ENCODE measurements at places on chromosomes 12 and 14. TPM values are rescaled to one million over a fixed set of nuclear protein-coding genes. Genes with fewer than 3 reads are reported as not detected.

GRCh38 chr14:81234278-81234677, 13.5 kb upstream of the GTF2A1 start:
- H3K27ac ChIP-seq = no peak overlapping the region
- H3K27me3 ChIP-seq = no peaks in the 10 kb centered on the region
- H3K4me3 ChIP-seq = no peak overlapping the region

The ISM2 gene
- total RNA-seq = 0.43 TPM

The ACOT4 gene
- 1.1 TPM for total RNA-seq

GRCh38 chr14:71050227-71050823, 143.1 kb downstream of the PCNX1 start:
- DNase-seq = no peak
- peaks cover 73% of the 10 kb centered on the region for H3K36me3 ChIP-seq
- no peaks in the 10 kb centered on the region for H3K27me3 ChIP-seq
- no peak overlapping the region for H3K4me3 ChIP-seq

The PRPF40B gene
- total RNA-seq = 18.6 TPM

DNA sequence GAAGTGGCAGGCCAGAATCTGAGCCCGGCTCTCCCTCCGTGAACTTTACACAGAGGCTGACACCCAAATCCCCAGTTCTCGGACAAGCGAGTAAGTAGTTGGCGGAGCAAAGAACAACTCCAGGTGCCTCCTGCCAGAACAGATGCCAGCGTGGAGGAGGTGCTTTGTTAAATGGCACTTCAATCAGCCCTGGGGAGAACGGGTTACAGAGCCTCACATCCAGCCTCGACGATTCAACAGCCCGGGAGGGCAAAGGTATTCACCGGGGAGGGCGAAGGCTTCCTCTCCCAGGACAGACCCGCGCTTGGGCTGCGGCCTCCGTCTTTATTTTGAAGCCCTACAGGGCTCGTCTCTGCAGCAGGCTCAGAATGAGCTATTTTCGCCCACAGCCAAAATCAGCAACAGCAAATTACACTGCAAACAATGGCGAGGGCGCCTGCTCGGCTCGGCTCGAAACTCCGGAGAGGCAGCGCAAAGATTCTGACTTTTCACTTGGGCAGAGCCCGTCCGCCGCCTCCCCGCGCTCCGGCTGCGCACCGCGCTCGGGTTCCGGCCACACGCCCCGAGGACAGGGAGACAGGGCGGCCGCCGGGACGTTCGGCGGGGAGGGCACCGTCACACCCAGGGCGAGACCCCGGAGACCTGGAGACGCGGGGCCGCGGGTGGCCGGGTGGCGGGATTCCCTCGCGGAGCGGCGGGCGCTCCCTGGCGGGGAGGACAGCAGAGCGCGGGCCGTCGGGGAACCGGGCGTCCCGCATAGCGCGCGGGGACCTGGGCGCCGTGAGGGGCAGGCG, 811 bp downstream of the TMCC3 start:
- DNase-seq = peak; percentile 93
- no peaks in the 10 kb centered on the region for H3K27me3 ChIP-seq
- H3K27ac ChIP-seq = peak overlapping the region; percentile 51
- H3K4me3 ChIP-seq = peak overlapping the region; percentile 73
- H3K4me1 ChIP-seq = peaks cover 48% of the 10 kb centered on the region

DNA sequence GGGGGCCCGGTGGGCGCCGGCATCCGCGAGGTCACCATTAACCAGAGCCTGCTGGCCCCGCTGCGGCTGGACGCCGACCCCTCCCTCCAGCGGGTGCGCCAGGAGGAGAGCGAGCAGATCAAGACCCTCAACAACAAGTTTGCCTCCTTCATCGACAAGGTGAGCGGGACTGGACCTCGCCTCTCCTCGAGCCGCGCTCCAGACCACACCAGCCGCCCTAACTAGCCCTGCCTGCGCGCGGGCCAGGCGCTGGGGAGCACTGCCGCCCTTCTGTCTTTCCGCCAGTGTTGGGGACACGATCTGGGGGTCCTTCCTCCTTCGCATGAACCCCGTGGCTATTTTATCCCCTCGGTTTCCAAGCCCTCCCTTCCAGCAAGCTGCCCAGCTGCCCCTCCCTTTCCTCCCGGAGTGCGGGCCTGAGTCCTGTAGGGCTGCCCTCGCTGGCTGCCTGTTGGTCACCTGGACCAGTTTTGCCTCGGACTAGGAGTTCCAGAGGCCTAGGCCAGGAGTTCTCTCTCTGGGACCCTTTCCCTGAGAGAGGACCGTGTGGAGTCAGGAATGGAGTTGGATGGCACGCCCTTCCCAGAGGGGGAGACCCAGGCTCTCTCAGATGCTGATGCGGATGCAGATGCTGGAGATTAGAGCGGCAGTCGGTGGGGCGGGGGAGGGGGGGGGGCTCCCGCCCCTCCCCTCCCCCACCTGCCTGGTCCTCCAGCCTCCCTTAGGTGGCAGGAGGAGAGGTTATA, 592 bp downstream of the KRT7 start:
- no peak overlapping the region for H3K4me3 ChIP-seq
- no peaks in the 10 kb centered on the region for H3K36me3 ChIP-seq
- H3K27me3 ChIP-seq = peaks cover 16% of the 10 kb centered on the region

DNA sequence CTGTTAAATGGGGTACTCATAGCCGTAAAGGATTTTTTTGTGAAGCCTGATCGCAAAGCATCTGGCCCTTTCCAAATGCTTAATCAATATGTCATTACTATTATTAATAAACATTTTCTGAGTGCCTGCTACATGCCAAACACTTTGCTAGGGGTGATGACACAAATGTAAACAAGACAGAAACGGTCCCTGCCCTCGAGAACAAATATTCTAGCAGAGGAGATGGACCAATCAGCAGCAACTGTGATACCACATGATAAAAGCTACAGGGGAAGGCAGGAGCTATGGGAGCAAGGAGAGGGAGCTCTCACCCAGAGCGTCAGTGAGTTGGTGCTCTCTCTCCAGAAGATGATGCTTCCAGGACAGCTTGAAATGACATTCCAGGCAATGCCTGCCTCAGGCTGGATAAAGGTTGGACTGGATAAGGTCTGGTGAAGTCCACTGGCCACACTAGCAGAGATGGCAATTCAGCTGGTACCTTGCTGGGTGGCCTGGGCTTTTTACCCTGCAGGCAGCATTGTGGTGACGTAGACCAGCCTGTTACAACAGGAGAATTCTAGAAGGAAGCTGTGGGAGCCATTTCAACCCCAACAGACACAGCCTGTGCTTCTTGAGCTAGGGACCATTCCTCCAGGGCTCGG, 41.1 kb downstream of the ERH start:
- no peak overlapping the region for H3K27ac ChIP-seq
- no peaks in the 10 kb centered on the region for H3K27me3 ChIP-seq
- no peak overlapping the region for H3K4me3 ChIP-seq
- H3K4me1 ChIP-seq = peaks cover 15% of the 10 kb centered on the region
- DNase-seq = no peak

DNA sequence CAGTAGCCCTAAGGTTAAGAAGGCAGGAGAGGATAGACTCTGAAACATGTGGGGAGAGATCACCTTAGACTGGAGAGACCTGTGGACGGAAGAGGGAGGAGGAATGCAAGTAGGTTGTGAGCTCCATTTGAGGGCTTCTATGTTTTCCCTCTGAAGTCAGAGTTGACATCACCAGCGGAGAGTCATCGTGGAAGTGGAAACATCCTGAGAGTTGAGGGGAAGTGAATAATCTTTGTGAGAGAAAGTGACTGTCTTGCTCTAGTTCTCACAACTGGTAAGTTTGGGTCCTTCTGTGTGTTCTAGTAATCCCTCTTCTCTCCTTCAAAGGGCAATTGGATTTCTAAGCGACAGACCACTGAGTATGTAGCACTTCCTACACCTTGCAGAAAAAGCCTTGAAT, 103.6 kb upstream of the CCND2 start:
- no peaks in the 10 kb centered on the region for H3K27me3 ChIP-seq
- H3K4me3 ChIP-seq = no peak overlapping the region
- peaks cover 6% of the 10 kb centered on the region for H3K4me1 ChIP-seq
- no peak for DNase-seq

The CD27 gene
- 67.3 TPM for total RNA-seq

The OTX2 gene
- not detected for total RNA-seq

GRCh38 chr12:27585739-27586265, 61.8 kb downstream of the PPFIBP1 start:
- no peak for DNase-seq
- no peaks in the 10 kb centered on the region for H3K36me3 ChIP-seq
- H3K4me3 ChIP-seq = no peak overlapping the region
- no peaks in the 10 kb centered on the region for H3K4me1 ChIP-seq
- no peaks in the 10 kb centered on the region for H3K27me3 ChIP-seq
- no peak overlapping the region for H3K27ac ChIP-seq

The KRT83 gene
- not detected for total RNA-seq

The KRT86 gene
- total RNA-seq = not detected

GRCh38 chr14:73462048-73462715, 3.8 kb upstream of the NUMB start:
- H3K27me3 ChIP-seq = no peaks in the 10 kb centered on the region
- H3K4me3 ChIP-seq = no peak overlapping the region
- peaks cover 89% of the 10 kb centered on the region for H3K4me1 ChIP-seq

The LHX5 gene
- not detected for total RNA-seq

- H3K27ac ChIP-seq = no peak overlapping the region
- no peaks in the 10 kb centered on the region for H3K27me3 ChIP-seq
- H3K4me3 ChIP-seq = no peak overlapping the region
- peaks cover 51% of the 10 kb centered on the region for H3K36me3 ChIP-seq
Observed at GRCh38 chr14:74824997-74825396, 50.9 kb downstream of the PROX2 start.

The CDK17 gene
- total RNA-seq = 108 TPM

The CORO1C gene
- total RNA-seq = 89.9 TPM

The KERA gene
- not detected for total RNA-seq

DNA sequence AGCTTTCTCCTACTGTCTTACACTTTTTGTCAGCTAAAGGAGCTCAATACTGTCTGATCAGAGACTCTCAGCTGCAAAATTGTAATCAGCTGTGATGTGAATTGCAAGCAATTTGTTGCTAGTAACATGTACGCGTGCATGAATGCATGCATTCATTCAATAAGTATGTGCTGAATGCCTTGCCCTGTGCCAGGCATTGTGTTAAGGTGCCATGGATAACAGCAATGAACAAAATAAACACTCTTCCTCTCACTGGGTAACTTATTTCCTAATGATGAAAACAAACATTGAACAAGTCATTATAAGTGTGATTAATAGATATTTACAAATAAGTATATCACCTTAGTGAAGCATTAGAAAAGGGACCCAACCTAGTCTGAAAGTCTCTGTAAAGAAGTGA, 163.2 kb upstream of the ARID2 start:
- no peaks in the 10 kb centered on the region for H3K36me3 ChIP-seq
- no peaks in the 10 kb centered on the region for H3K27me3 ChIP-seq
- H3K4me1 ChIP-seq = no peaks in the 10 kb centered on the region
- H3K4me3 ChIP-seq = no peak overlapping the region
- DNase-seq = no peak

GRCh38 chr12:38151991-38152700, 164.4 kb upstream of the ALG10B start:
- DNase-seq = no peak
- no peak overlapping the region for H3K4me3 ChIP-seq
- H3K4me1 ChIP-seq = no peaks in the 10 kb centered on the region
- no peaks in the 10 kb centered on the region for H3K36me3 ChIP-seq
- no peak overlapping the region for H3K27ac ChIP-seq
- no peaks in the 10 kb centered on the region for H3K27me3 ChIP-seq

DNA sequence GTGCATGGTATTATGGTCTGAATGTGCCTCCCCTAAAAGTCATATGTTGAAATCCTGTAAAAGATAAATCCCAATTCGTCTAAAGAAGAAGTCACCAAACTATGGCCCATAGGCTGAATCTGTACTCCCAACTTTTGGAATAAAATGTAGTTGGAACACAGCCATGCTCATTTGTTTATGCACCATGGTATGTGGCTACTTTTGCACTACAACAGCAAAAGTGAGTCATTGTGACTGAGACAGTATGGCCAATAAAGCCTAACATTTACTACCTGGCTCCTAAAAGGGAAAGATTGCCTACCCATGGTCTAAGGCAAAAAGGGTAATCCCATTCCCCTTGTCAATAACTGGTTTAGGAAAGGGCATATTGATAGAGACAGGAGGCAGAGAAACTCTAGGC, 101.8 kb downstream of the LRIG3 start:
- DNase-seq = no peak
- no peaks in the 10 kb centered on the region for H3K4me1 ChIP-seq
- H3K4me3 ChIP-seq = no peak overlapping the region
- no peaks in the 10 kb centered on the region for H3K36me3 ChIP-seq
- H3K27me3 ChIP-seq = no peaks in the 10 kb centered on the region

- H3K36me3 ChIP-seq = peaks cover 7% of the 10 kb centered on the region
- no peak overlapping the region for H3K4me3 ChIP-seq
- H3K27ac ChIP-seq = peak overlapping the region; percentile 30
- no peak for DNase-seq
Observed at GRCh38 chr12:45435945-45436710, 220.2 kb downstream of the ANO6 start.

GRCh38 chr12:21774358-21775132, at the start of gene KCNJ8:
Gene KCNJ8 (minus strand): TSS chr12:21774706. CDS start chr12:21773616, 1,090 bp downstream.
- no peaks in the 10 kb centered on the region for H3K36me3 ChIP-seq
- H3K4me1 ChIP-seq = no peaks in the 10 kb centered on the region
- H3K27me3 ChIP-seq = peaks cover 10% of the 10 kb centered on the region
- H3K27ac ChIP-seq = peak within 1 kb of the TSS; percentile 68
- peak; percentile 74 for DNase-seq

DNA sequence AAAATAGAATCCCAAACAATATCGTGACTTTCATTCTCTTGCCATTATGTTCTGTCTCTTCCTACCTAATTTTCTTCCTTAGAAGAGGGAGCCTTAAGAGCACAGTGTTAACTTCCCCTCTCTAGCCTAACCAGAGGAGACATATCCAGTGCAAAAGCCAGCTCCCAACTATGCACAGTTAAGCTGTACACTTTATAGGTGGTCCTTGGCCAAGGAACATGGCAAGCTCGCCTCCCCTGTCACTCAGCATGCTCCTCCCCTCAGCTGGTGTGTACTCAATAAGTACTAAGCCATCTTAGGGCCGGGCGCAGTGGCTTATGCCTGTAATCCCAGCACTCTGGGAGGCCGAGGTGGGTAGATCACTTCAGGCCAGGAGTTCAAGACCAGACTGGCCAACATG, 255.1 kb upstream of the TMPO start:
- H3K36me3 ChIP-seq = no peaks in the 10 kb centered on the region
- no peaks in the 10 kb centered on the region for H3K4me1 ChIP-seq
- no peak for DNase-seq

GRCh38 chr14:102931580-102932285, 9.3 kb downstream of the AMN start:
- peaks cover 3% of the 10 kb centered on the region for H3K27me3 ChIP-seq
- peaks cover 13% of the 10 kb centered on the region for H3K4me1 ChIP-seq
- no peak overlapping the region for H3K4me3 ChIP-seq

- no peaks in the 10 kb centered on the region for H3K36me3 ChIP-seq
- no peaks in the 10 kb centered on the region for H3K27me3 ChIP-seq
- DNase-seq = peak; percentile 89
Observed at GRCh38 chr12:54370171-54370730, 6.0 kb upstream of the GPR84 start.

DNA sequence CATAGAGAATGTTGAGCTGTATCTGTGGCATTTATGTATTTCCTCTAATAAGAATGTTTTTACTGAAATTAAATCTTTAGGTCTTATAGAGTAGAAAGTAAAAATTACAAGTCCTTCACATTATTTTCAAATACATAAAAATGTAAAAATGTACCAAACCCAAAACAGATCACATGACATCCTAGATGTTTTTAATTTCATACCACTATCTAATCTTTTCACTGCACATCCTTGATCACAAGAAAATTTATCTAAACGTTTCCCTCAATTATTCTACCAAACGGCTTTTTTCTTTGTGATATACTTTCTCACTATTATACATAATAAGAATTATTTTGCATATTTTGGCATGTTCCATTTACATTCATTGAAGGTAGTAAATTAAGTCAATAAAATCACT, 18.3 kb downstream of the SGPP1 start:
- no peak for DNase-seq
- no peaks in the 10 kb centered on the region for H3K27me3 ChIP-seq

Data from spleen (tissue), 13 donors.